ENCODE measurements at places on chromosomes 1 and 21.

DNA sequence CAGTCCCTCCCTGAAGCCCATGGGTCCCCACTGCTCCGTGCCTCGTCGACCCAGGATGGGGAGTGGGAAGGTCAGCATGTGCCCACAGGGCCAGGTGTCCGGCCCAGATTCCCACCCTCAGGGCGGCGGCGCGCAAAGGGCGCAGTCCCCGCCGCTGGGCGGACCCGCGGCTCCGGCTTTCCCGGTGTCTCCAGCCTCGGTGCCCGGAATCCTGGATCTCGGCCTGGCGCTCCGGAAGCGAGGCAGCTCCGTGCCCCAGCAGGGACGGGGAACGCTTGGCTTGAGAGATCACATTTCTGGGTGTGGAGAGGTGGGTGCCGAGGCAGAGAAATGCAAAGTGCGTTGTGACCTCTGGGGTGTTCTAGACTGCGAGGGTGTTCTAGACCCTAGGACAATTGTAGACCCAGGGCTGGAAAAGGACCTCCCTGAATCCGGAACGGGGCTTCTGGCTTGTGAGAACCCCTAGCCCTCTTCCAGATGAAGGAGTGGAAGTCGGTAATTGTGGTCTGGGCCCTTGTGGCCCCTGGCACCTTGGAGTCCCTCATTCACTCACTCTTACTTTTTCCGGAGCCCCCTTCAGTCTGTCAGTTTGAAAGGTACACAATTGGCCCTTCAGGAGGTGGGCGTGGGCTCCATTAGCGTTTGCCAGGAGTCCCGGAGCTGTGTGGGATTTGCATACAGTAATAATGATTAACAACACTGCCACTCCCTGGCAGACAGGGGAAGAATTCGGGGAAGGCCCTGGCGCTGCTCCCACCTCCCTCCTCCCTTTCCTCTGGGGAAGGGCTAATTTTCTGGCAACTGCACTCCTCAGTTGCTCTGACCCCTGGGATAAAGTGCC is 1.6 kb upstream of the KCND3 start:
- DNase-seq: peak; percentile 83

- DNase-seq: no peak
Observed at GRCh38 chr1:215243345-215244054, 161.0 kb downstream of the KCNK2 start.

- DNase-seq: no peak
Observed at GRCh38 chr1:10745886-10746455, 50.5 kb downstream of the CASZ1 start.

DNA sequence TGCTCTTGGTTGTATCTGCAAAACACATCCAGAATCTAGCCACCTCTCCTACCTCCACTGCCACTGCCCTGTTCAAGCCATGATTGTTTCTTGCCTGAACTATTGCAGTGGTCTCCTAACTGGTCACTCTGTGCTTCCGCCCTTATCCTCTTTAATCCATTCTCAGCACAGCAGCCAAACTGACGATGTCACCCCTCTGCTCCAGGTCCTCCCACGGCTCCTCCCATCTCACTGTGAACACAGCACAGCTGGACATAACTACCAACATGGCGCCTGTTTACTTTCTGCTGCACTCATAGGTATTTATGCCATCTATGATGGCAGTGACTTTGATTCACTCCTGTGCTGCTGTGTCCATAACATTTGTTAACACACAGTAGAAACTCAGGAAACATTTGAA is 406.7 kb downstream of the DISC1 start:
- DNase-seq: no peak

DNA sequence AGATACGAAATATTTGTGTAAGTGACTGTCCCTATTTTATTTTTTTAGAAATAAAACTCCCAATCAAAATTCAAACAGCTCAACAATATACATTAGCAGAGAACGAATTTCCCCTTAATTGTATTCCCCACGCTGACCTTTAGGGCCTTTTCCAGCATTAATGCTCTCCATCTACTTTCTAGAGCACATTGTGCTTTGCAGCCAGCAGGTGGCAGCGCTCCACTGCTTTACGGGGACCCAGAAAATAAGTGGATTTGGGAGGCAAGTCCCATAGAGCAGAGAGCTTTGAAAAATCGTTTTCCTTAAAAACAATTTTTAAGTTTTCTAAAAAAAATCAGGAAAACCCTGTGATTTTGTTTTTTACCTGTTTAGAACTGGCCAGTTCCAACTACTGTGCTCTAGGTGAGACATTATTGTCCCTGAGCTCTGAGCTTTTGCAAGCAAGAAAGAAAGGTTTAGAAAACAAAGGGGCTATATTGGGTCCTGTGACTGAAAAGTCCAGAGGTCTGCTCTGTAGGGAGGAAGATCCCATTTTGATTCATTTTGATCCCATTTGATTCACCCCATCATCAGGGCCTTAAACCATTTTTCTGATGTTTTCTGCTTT is 144.4 kb upstream of the ZNF644 start:
- peak; percentile 70 for DNase-seq

DNA sequence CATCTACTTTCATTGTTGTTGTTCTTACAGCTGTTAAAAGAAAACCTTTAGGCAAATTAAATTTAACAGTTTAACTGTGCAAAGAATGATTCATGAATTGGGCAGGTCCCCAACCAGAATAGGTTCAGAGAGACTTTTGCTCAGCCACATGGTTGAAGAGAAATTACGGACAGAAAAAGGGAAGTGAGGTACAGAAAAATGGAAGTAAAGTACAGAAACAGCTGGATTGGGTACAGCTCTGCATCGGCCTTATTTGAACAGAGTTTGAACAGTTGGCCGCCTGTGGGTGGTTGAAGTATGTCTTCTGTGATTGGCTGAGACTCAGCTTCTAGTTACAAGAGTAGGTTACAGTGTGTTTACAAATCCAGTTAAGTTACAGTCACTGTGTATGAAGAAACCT is 210.1 kb downstream of the FGGY start:
- DNase-seq: peak; percentile 42

Data from Daoy (cell line).